ENCODE measurements at places on chromosomes 6 and 20.

- no peak for DNase-seq
Measured at GRCh38 chr6:52976149-52976548, 18.9 kb downstream of the GSTA4 start.

DNA sequence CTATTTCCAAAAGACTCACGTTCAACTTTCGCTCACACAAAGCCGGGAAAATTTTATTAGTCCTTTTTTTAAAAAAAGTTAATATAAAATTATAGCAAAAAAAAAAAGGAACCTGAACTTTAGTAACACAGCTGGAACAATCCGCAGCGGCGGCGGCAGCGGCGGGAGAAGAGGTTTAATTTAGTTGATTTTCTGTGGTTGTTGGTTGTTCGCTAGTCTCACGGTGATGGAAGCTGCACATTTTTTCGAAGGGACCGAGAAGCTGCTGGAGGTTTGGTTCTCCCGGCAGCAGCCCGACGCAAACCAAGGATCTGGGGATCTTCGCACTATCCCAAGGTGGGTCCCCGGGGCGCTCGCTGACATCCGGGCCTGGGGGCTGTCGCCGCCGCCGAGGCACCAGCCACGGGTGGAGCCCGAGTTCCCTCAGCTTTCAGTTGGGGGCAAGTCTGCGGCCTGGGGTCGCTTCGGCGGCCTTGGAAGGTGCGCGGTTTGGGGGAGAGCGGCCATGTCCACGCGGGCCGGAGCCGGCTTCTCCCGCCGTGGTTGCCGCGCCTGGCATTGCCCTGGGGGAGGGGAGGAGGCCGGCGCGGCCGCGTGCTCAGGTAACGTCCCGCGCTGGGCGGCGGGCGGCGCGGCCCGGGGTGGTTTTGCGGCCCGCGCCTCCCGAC, 429 bp downstream of the AMD1 start:
- no peak for DNase-seq

GRCh38 chr6:12586721-12587480, 129.7 kb upstream of the PHACTR1 start:
- DNase-seq = no peak

- DNase-seq = no peak
Measured at GRCh38 chr20:6051505-6051904, 2.4 kb downstream of the LRRN4 start.

DNA sequence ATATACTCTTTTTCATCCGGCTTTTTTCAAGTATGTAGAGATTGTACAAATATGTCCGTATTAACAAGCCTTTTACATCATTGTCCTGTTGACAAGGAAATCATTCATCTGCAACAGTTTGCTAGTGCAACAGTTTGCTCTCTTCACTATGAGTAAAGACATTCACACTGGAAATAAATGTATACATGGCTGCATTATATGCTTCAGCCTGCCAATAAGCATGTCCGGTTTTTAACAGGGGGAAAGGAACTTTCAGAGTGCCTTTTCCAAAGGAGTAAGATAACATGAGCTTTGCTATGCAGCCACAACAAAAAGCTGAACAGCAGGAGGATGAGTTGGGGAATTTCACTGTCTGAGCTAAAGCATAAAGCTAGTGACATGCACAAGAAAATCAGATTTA, 99.4 kb upstream of the ADTRP start:
- peak; percentile 3 for DNase-seq

DNA sequence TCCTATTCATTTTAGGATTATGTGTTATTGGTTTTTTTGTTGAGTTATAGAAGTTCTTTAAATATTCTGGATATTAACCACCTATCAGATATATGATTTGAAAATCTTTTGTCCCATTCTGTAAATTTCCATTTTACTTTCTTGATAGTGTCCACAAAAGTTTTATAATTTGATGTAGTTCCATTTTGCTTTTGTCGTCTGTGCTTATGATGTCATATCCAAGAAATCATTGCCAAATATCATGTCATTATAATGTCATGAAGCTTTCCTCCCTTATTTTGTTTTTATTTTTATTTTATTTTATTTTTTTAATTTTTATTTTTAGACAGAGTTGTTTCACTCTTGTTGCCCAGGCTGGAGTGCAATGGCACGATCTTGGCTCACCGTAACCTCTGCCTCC, 21.0 kb upstream of the NANP start:
- DNase-seq = no peak

DNA sequence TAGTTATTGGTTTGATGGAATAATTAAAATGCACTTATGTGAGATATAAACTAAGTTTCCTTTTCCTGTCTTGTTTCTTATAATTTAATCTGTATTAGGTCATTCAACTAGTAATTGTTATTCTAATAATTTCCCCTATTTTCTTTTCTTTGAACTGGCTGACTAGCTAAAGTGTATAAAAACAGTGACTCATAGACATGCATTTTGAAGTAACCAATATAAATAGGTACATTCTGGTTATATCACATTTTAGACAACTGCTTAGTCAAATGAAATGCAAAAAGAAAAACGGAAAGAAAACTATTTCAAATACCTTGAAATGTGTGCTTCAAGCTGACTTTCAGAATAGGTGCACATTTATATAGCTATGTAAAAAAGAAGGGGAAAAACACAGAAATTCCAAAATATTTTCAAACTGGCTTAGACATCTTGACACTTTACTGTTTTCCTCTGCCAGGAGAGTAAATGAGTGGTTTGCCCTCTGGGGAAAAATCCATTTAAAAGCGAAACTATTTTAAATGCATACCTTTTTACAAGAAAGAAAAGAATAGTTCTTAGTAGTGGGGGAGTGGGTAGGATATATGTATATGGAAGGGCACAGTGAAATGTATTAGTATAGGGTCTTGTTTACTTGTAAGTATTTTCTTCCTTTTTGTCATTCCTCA, 28.3 kb downstream of the KCNQ5 start:
- DNase-seq = no peak

GRCh38 chr6:6332811-6333244, 12.4 kb upstream of the F13A1 start:
- DNase-seq = no peak

- DNase-seq = no peak
Measured at GRCh38 chr6:105932440-105932839, 153.7 kb upstream of the PRDM1 start.

DNA sequence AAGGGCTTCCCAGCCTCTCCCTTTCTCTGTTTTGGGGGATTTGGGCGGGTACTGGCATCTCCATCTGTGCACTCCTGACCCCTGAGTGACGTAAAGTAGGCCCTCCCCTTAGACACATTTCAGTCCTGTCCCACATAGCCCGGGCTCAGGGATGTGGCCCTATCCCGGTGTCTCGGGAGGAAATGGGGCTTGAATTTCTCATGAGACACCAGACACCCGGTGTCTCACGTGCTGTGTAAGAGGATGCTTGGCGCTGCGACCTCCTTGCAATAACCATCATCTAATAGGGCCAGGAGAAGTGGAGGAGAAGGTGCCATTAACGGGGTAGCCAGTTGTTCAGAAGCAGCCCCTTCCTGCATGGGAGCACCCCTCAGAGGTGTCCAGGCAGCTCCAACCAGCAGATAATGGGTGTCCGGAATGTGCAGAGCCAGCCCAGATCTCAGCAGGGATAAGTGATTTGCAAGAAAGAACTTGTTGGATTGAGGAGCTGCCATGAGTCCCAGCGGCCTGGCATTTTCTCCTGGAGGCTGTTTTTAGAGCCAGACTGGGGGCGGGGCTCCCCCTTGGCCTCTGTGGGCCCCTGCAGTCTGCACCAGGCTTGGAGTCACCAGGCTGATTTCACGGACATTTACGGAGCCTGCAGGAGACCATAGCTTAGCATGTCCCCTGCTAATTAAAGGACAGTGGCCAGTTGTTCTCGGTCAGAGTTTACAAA, 372.0 kb downstream of the PREX1 start:
- no peak for DNase-seq

DNA sequence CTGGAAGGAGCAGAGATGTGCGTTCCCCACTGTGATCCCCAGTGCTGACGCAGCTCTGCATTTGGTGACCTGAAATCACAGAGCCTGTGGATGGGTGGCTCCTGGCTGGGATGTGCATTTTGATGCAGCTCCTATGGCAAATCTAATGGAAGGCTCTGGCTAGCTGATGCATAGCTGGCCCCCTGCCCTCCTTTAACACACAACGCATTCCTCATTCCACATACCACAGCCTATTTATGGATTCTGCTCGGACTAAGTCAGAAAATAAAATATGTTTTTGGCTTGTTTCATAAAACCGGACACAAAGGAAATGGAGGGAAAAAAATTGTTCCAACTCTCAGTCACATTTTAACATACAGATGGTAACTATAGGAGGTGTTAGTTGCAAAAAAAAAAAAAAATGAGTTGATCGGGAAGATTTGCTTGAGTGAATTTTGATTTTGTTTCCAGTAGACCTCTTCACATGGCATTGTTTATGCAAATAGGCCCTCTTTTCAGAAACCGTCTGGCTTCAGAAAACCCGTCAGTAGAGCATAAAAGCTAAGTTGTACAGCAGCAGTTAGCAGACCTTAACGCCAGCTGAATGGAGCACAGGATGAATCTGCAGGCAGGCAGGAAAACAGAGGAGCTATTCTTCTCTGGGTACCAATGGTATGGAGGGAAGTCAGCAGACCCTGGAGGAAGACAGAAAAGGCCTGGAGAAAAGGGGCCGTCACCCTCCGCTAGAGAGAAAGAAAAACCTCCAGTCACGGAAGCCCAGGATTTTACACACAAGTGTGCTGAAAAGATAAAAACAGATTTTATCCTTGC, 215.4 kb downstream of the HDGFL1 start:
- DNase-seq = peak; percentile 69

DNA sequence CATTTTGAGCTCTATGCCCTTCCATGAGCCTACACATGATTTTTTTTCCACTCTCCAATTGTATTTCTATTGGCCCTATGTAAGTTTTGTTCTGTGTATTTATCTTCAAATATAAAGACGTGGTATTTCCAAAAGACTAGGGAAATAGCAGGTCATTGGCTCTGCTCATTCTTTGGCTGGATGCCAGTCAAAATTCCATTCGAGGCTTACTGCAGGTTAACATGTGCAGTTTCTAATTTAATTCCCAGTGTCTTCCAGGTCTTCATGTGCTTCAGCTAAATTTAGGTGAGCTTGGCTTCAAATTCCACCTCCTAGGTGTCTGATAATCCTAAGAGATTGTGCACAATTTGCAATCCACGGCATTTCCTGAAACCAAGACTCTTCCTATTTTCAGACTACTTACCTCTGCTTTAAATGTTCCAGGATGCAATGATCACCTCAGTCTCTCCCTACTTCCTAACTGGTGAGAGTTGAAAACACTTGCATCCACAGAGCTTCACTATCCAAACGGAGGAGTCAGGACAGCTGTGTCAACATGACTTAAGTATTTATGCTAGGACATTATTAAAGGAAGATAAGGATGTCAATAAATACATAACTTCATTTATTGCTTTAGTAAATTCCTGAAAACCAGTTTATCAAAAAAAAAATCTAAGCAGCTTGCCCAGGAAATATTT, 236.1 kb downstream of the COL12A1 start:
- no peak for DNase-seq

DNA sequence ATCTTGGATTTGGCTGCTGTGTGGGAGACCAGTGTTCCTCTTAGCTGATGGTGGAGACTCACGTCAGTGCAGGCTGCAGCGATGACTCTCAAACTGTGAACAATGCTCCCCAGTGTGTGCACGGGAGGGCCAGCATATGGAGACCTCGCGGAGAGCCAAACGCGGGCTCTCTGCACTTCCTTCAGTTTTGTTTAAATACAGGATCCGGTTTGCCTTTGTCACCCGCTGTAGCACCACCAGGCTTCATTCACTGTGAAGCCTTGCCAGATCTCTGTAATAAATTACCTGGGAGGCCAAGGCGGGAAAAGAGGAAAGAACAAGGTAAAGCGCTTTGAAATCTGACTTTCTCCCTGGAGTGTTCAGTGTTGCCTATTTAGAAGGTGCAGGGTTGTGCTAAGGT, 30.7 kb upstream of the TMEM14A start:
- DNase-seq = no peak

GRCh38 chr20:23874747-23875146, 4.8 kb downstream of the CST5 start:
- no peak for DNase-seq

- no peak for DNase-seq
Measured at GRCh38 chr6:68719761-68720160, 84.7 kb downstream of the ADGRB3 start.

DNA sequence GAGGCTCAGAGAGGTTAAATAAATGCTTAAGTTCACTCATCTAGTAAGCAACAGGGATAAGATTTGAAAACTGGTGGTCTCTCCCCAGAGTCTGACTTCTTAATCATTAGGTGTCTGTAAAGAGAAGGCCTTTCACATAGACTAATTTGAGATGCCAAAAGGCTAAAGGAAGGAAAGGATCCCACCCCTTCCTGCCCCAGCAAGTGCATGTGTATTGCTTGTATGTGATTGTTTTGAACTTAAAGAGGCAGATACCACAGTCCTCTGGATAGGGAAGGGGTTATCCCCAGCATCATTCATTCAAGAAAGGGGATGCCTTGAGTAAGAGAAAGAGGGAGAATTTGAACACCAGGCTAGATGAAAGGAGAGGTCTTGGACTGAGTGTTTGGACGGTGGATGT, 192.0 kb downstream of the OGFRL1 start:
- no peak for DNase-seq

DNA sequence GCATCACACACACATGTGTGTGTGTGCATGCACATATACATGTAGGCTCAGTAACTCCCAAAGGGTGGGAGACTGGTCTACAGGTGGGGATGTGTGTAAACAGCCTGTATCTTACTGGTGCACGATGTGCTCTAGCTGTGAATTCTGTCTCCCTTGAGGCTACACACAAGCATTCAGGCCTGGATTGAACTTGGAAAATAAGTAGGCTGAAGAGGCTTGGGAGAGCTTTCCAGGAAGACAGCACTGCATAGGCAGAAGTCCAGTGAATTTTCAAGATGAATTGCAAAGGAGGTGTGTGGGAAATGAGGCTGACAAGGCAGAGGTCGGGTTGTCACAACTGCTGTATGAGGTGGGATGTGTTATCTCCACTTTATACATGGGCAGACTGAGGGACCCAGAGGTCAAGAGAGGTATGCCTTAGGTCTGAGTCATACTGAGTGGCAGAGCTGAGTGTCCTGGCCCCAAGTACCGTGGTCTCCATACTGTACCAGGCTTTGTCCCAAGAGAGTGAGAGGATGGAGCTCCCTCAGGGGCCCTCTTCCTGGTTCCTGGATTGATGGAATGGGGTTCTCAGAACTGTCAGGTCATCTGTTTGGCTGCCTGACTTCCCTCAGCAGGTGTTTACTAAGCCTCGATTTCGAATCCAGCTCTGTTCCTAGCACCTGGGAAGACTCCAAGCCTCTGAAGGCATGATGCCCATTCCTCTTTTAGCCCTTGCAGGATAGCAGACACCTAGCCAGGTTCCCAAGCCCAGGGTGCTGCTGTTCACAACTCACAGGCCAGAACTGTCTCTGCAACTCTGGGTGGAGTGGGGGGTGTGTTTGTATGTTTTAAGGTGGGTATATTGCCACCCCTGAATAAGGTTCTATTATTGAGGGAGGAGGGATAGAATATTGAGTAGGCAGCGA, 14.4 kb downstream of the SNPH start:
- no peak for DNase-seq

DNA sequence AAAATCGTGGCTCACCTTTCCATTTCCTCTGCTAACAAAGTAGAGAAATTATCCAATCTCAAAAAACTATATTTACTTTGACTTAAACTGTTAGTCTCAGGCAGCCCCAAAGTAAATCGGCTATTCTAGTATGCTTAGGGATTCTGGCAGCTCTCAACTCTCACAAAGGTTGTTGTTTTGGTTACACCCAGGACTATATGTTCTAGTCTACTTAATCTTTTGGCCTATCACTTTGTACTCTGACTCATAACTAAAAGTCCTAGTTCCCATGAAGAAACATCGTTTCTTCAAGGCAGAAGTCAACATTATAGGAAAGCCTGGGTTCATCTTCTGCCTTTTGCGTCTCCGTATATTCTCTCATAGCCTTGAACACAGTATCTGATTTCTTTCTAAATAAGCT, 42.3 kb downstream of the MYLK4 start:
- DNase-seq = no peak
